ENCODE measurements at places on chromosomes 3 and 15. TPM values are rescaled to one million over a fixed set of nuclear protein-coding genes. Genes with fewer than 3 reads are reported as not detected.

The COL8A1 gene
- 83.3 TPM for total RNA-seq

The ERICH6 gene
- not detected for total RNA-seq

The PDHB gene
- 84.5 TPM for total RNA-seq

The PLCH1 gene
- not detected for total RNA-seq

The PEX11A gene
- total RNA-seq: 6.4 TPM

The KNG1 gene
- not detected for total RNA-seq

The MKRN2OS gene
- not detected for total RNA-seq

The CYP1A2 gene
- not detected for total RNA-seq

The STAB1 gene
- total RNA-seq: 4.4 TPM

The ENTPD3 gene
- total RNA-seq: 0.06 TPM

The CLDN1 gene
- total RNA-seq: not detected

The COLQ gene
- total RNA-seq: 1.6 TPM

The C3orf49 gene
- not detected for total RNA-seq

The HACD3 gene
- 47.7 TPM for total RNA-seq

The GPR160 gene
- 0.59 TPM for total RNA-seq

The PLSCR5 gene
- not detected for total RNA-seq

The TRANK1 gene
- 18.3 TPM for total RNA-seq

The ASB14 gene
- not detected for total RNA-seq

The MKRN3 gene
- total RNA-seq: 0.37 TPM

The HIGD2B gene
- not detected for total RNA-seq

The MEX3B gene
- total RNA-seq: 3.0 TPM

The RAB27A gene
- 20.6 TPM for total RNA-seq

The CYP19A1 gene
- total RNA-seq: 1.1 TPM

The CRABP1 gene
- not detected for total RNA-seq

The STAC gene
- total RNA-seq: 0.05 TPM

The SLC51B gene
- not detected for total RNA-seq
